ENCODE measurements at places on chromosomes 1 and 21.

DNA sequence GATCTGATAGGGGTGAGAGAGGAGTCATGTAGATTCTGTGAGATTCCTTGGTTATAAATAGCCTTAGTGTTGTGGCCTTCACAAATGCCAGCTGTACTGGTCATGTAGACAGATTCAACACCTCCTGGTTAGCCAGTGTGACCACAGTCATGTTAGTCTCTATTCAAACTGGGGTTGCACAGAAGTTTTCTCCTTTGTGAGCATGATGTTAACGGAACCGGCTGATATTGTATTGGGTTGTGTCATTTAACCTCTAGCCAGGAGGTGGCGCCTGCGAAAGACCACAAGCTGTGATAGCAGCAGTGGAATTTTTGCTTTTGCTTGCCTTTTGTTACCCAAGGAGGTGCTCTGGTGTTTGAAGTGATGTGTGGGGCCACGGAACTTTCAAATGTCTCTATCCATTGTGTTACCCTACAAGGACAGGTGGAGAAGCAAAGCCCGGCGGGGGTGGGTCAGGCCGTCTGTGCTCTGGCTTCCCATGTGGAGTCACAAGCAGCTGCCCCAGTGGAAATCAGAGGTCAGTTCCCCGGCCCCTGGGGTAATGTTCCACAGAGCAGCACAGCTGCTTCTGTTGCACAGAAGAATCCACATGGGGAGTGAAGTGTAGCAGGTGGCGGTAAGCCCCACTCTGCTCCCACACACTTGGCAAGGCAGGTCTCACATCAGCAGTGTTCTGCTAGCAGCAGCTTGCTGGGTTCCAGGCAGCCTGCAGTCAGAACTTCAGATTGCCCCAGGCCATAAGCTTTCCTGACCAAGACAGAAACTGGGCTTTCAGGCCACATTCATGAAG is 112.6 kb downstream of the ADAMTS1 start:
- no peak for DNase-seq

DNA sequence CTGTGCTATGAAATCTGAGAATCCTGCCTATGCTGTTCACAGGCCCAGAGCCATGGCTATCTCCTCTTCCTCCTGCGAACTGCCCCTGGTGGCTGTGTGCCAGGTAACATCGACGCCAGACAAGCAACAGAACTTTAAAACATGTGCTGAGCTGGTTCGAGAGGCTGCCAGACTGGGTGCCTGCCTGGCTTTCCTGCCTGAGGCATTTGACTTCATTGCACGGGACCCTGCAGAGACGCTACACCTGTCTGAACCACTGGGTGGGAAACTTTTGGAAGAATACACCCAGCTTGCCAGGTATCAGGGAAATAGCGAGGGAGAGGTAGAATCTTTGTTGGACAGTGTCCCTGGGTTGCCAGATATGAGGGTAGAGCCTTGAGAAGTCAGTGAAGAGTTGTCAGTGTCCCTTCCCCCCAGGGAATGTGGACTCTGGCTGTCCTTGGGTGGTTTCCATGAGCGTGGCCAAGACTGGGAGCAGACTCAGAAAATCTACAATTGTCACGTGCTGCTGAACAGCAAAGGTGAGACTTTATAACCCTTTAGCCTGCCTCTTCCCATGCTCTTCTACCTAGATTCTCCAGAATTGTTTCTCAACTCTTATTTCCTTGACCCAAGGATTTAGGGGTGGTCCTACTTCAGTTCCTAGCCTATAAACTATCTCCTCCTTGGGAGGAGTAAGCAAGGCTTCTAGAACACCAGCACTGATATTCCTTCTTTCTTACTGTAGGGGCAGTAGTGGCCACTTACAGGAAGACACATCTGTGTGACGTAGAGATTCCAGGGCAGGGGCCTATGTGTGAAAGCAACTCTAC is 1.4 kb downstream of the NIT1 start:
- DNase-seq, result no peak

GRCh38 chr1:179177182-179177581 is 52.3 kb downstream of the ABL2 start:
- no peak for DNase-seq

GRCh38 chr1:229694053-229694693 is 68.1 kb downstream of the URB2 start:
- DNase-seq, result no peak

GRCh38 chr1:5513179-5513578 is 479.0 kb downstream of the NPHP4 start:
- no peak for DNase-seq

DNA sequence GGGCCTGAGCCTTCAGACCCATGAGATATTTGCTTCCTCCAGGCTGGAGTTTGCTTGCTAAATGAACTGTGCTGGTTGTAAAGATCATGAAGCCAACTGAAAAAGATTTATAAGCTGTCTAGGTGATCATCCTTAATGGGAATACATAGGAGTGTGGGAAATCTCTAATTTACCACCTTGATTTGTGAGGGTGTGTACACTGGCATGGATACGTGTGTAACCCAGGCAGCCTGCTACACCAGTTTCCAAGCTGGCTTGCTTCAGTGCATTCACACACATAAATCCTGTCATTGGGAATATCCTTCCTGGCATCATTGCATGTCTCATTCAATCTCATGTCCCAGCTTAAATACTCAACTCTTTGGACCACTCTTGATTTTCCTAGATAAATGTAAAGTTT is 57.6 kb upstream of the GNG12 start:
- DNase-seq, result no peak
